ENCODE measurements at places on chromosomes 6 and 20. TPM values are rescaled to one million over a fixed set of nuclear protein-coding genes. Genes with fewer than 3 reads are reported as not detected.

DNA sequence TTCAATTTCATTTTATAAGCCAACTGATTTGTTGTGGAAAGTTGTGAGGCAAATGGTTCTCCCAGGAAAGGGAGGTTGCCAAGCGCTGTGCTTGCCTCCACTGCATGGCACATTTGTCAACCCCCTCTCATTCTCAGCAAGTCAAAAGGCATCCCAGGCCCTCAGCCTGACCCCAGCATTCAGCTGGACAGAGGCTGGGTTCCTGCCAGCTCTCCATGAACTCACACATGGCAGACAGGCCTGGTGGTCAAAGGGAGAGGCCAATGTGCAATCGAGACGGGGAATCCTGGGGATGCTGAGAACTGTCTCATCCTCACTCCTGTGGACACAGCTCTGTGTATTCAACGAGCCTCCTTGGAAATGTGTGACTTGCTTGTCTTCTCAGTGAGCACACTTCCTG lies 106.0 kb upstream of the CDH4 start:
- no peak for DNase-seq

The CD24 gene
- 1,415 TPM for total RNA-seq

The KIF13A gene
- total RNA-seq: 14.1 TPM

DNA sequence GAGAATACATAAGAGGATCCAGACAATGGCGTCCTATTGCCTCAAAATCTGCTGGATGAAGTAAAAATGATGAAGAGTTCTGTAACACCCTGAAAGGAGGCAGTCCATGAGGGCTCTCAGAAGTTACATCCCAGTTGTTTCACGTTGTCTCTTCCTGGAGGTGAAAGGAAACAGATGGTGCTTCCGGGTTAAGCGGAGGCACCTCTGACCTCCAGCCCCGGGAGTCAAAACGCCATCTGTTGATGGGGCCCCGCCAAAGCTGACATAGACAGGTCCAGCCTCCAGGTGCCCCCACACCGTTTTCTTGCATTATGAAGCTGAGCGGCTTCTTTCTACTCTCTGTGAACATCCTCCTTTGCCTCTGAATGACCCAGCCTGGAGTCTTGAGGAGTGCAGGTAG lies 9.5 kb downstream of the SEMG2 start:
- DNase-seq: no peak

The MUCL3 gene
- total RNA-seq: 0.07 TPM

DNA sequence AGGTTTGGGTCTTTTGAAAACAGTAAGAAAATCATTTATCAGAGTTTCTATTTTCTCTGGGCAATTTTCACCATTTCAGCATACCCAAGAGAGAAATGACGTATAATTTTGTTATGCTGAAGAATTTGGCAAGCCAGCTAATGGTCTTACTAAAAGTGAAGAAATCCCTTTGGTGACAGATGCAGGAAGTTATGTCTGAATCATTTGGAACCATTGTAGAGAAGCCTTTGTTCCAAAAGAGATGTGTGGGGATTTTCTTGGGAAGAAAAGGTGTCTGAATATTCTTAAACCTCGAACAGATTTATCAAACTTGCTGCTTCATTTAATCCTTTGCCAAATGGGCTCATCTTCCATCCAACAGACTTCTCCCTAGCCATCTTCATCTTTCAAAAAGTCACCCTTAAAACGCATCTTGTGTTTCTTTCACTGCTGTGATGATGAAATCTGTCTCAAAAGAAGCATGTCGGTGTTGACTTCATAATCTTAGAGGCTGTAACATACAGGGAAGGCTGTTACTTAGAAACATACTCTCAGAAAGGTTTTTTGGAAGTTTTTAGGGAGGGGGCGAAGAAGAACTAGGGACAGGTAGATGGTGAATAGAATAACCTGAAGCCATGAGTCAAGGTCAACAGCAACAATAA lies 39.5 kb downstream of the CITED2 start:
- DNase-seq: no peak

The PCNA gene
- total RNA-seq: 102 TPM

The CFB gene
- total RNA-seq: 1,205 TPM

The SPAG4 gene
- total RNA-seq: 7.7 TPM

DNA sequence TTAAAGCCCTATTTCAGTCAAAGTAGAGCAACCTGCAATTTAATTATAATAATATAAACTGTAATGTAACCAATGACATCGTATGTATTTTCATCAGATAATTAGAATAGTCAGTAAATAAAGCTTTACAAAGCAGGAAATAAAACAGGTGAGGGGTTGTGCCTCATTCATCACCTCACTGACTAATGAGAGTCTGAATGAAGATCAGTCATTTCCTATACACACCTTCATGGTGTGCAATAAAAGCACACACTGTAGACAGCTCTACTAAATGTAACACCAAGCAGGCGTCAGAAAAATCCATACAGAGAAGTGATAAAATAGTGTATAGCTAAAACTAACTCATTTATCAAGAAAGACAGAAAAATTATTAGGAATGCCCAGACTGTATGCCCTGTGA lies 105.9 kb downstream of the MAN1A1 start:
- DNase-seq: no peak

DNA sequence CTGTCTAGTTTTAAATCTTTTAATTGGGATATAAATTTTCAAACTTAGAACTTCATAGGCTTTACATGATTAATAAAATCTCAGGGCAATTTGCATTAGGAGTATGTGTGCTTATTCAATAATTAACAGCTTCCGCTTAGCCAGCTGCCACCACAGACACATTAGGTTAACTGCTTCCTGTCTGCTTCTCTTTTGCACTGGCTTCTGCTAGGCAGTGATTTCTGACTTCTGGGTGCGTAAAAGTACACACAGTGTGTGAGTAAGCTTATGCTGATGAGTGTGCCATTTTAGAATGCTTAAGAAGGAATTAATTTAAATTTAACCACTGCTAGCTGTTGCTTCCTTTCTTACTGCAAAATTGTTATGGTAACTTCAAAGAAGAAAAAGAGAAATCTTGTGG lies 73.9 kb downstream of the F13A1 start:
- no peak for DNase-seq

The GRM4 gene
- total RNA-seq: not detected

DNA sequence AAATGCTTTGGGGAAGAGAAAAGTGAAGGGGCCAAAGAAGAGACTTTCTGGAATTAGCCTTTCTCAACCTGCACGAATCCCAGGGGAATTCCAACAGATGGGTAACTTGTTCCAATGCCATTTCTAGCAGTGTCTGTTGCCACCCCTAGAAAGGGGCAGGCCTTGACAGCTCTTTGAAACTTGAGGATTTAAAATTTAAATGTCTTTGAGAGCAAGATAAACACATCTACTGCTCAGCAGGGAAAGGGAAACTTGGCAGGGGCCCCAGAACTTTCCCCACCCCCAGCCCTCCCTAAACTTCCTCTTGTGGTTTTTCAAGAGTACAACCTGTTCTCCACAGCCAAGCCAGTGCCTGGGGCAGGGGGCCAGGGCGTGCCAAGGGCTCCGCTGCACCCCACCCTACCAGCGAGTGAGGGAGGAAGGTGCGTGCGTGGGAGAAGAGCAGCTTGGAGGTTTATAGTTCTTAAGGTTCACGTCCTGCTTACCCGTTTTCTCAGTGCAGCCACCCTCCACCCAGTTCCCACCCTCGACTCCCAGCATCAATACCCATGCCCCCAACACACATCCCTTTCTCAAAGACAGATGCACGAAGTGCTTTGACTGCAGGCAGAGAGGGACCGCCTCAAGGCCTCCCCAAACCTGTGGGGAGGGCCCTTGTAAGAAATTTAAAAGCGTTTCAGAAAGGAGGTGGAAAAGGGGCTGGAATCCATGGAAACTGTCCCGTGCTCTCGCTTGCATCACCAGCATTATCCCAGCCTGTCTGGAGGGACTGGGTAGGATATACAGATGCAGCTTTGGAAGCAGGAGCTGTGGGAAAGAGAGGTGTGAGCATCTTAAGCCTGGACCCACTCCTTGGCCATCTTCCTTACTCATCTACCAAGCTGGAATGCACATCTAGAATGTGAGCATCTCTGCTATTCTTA lies 4.5 kb upstream of the TAF8 start:
- DNase-seq: peak; percentile 78

DNA sequence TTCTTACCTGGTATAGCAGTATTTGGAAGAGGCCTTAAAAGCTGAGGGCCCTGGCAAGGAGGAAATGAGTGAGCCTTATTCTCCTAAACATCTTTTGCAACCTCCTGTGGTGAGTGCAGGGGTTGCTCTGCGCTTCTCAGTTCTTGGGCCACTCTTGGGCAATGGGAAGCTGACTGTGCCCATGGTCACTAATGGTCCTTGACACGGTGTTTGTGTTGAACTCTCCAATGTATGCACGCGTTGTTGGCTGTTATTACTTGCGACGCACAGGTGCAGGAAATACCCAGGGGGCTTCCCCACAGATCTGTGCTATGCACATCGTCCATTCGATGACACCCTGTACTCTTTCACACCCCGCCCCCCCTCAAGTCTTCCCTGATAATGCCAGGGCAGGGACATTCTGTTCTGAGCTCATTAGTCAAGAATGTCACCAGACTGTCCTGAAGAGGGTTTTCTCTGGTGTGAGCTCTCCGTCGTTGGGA lies 79.7 kb downstream of the EDN1 start:
- DNase-seq: peak; percentile 28

- DNase-seq: peak; percentile 23
Measured at GRCh38 chr20:25532015-25532751, 53.1 kb downstream of the NINL start.

DNA sequence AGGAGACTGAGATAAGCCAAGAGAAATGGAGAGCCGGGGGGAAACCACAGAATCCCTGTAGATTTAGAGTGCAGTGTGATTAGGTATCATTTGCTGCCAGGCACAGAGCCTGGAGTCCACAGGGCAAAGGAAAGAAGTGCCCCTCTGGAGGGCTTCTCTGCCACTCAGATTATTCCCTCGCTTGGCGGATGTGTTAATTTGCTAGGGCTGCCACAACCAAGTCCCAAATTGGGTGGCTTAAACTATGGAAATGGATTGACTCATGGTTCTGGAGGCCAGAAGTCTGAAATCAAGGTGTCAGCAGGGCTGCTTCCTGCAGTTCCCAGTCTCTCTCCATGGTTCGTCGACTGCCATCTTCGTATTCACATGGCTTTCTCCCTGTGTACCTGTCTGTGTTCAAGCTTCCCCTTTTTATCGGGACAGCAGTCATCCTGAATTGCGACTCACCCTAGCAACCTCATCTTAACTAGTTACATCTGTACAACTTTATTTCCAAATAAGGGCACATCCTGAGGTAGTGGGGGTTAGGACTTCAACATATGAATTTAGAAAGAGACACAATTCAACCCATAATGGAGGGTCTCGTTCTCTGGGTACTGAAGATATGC lies 122.2 kb downstream of the ANKRD60 start:
- no peak for DNase-seq

- no peak for DNase-seq
Measured at GRCh38 chr6:126550323-126550722, 210.4 kb downstream of the CENPW start.

- no peak for DNase-seq
Measured at GRCh38 chr6:43767553-43768505, 2.2 kb upstream of the VEGFA start.

- DNase-seq: no peak
Measured at GRCh38 chr20:5687884-5688283, 62.3 kb upstream of the SHLD1 start.

DNA sequence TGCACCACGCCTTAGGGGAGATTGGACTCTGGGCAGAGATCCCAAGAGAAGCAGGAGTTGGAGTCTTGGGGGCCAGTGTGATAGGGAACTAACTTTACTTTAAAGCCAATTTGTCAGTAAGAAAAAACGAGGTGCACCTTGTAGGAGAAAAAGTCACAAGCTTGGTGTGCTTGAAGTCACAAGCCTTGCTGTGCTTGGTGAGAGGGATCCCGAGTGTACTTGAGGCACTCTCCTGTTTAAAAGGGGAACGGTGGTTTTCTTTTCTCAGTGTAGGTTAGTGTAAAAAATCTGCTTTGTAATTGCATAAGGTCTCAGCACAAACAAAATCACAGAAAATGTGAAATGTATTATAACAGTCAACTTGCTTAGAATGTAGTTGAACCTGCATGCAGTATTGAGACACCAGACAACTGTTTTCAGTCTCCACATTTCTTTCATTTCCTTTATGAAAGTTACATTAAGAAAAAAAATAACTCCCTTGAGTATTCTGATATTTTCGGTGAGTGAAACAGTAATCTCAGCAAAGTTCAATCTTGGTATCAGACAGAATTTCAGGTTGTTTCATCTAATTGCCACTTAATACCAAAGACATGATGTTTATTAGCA lies 111.1 kb upstream of the DUSP22 start:
- DNase-seq: no peak

DNA sequence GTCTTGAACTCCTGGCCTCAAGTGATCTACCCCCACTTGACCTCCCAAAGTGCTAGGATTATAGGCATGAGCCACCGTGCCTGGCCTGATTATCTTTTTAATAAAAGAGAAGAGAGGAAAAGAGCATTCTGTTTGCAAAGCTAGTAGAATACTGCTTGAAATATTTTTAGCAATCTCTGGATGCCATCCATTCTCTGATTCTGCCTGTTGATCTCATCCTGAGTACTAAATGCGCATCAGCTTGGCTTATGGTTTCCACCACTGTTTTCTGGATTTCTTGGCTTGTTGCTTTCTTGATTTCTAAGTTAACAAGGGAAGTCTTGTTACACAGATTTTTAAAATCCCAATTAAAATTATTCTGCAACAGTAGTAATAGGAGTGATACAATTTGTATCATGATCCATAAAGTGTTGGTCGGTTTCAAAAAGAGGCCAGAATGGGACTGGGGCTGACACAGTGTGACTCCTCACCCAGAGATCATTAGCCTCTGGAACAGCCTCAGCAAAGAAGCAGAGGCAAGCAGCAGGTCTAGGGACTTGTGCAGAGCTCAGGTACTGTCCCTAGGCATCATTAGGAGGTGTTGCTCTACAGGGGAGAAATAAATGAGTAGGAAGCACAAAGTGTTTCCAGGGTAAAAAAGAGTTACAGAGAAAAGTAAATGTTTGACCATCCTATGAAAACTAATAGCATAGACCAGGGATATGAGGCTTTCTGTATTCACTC lies 17.8 kb upstream of the SLC16A10 start:
- DNase-seq: no peak

DNA sequence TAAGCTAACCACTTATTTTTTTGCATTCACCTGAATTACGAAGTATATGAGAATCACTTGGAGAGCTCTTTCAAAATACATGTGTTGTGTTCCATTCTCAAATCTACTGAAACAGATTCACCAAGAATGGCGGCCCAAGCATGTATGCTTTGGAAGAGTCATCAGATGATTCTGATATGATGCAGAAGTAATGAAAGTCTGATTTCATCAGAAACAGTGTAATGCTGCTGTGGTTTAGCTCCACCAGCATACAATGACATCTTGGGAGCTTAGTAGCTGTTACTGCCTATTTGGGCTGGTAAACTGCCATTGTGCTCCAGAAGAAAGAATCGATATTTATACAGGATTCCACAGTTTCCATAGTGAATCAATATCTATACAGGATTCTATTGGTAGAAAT lies 52.9 kb downstream of the UBR2 start:
- no peak for DNase-seq

The SEMG1 gene
- 0.21 TPM for total RNA-seq

- DNase-seq: no peak
Measured at GRCh38 chr20:5376228-5376627, 59.5 kb upstream of the PROKR2 start.

DNA sequence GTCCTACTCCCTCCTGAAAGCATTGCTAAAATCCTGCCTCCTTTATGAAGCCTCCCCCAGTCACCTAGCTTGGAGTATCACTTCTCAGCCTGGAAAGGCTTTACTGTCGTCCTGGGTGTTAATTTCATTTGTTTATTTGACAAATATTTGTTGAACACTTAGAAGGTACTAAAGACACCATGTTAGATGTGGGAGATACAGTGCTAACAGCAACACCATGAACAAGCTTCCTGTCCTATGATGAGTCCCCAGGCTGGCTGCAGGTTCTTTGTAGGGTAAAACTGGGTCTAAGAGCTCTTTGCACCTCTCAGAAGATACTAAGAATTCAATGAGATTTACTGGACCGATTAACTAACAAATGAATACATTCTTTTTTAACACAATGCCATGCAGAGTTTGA lies 109.2 kb upstream of the TMEM170B start:
- DNase-seq: no peak
